ENCODE measurements at places on chromosomes 3 and 15. TPM values are rescaled to one million over a fixed set of nuclear protein-coding genes. Genes with fewer than 3 reads are reported as not detected.

GRCh38 chr15:40248006-40248783 lies 9.3 kb downstream of the PAK6 start:
- DNase-seq, result no peak

DNA sequence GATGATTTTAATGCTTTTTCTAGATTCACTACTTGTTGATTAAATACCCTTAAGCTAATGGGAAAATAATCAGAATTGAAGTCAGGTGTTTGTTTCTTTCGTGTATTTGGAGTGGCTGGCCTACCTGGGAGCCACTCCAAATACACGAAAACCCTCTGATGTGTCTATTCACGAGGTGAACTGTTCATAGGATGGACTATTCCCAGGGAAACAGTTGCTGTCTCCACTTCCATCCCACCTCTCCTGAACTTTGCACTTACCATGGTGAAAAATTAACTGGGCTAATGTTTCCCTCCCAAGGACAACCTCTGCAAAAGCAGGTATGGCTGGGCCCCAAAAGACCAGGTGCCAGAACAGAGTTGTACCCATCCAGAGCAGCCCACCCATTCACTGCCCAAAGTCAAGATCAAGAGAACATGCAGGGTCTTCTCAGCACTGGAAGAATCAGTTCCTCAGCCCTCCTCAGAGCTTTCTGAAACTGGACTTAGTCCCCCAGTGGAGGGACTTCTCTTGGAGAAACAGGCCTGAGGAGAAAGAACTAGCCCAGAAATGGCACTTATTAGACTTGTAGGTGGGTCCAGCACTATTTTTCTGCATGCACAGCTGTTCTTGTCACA lies 2.9 kb upstream of the SMAD3 start:
- no peak for DNase-seq

Gene COL6A5
- total RNA-seq, result not detected

DNA sequence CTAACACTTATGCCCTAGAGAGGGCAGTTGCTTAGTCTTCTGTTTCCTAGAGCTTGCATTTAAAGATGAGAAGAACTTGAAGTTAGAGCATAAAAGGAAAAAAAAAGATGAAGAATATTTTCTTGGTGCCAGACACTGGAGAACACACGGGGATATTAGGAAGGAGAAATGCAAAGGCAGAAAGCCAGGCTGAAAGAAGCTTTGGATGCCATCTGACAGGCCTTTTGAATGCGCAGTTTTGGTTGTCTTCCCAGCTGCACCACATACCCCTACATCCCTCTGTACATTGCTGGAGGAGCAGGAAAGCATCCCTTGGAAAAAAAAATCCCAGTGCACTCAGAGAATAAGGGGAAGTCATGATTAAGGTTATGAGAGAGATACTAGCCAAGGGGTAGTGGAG lies 378.9 kb downstream of the GAP43 start:
- no peak for DNase-seq

- no peak for DNase-seq
Observed at GRCh38 chr15:90062023-90062442, 40.2 kb downstream of the IDH2 start.

Gene PRR20G
- not detected for total RNA-seq
